GM12878 (cell line): ENCODE measurements at places on chromosomes 4 and X.
A peak's percentile ranks its signal among the peaks of the same experiment; 100 is the strongest.

DNA sequence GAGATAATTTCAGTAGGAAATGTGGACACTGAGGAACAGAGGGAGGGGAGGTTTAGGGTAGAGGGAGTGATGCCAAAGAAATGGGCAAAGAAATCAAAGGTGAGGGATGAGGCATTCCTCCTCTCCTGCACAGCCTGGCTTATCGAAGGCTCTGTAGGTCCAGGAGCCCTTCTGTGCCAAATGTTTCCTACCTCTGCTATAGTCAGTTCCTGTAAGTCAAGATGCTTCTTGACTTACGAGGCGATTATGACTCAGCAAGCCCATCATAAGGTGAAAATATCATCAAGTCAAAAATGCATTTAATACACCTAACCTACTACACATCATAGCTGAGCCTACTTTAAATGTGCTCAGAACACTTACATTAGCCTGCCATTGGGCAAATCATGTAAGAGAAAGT is 60.0 kb upstream of the ARHGAP24 start:
- no peak for DNase-seq

- peak; percentile 72 for DNase-seq
Observed at GRCh38 chr4:186134257-186134656, 29.8 kb downstream of the FAM149A start.

DNA sequence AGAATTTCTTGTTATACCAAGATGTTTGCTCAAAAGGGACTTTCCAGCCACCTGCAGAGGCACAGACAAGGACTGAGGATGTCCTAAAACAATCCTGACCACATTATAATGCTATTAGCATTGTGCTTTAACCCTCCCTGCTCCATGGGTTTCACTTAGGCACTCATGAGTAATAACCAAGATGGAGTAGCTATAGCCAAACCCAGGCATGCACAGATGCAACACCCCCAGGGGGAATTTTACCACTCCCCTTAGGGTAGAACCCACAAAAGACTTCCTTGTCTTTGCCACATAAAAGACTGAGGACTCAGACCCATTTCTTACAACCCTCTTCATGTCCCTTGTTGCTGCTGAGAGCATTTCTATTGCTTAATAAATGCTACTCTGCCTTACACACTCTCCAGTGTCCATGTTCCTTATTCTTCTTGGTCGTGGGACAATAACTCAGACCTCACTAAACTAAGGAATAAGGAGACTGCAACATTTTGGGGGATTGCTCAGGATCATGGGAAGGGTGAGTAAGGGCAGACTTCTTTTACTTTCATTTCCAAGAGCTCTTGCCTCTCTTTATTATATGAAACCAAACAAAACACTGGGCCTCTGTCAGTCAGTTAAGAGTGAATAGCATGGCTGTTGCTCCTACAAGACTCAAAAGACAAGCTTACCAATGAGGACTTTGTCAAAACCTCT is 103.5 kb downstream of the TECRL start:
- DNase-seq: peak; percentile 9

GRCh38 chr4:183342541-183343533 is 20.6 kb upstream of the CLDN24 start:
- DNase-seq: no peak

DNA sequence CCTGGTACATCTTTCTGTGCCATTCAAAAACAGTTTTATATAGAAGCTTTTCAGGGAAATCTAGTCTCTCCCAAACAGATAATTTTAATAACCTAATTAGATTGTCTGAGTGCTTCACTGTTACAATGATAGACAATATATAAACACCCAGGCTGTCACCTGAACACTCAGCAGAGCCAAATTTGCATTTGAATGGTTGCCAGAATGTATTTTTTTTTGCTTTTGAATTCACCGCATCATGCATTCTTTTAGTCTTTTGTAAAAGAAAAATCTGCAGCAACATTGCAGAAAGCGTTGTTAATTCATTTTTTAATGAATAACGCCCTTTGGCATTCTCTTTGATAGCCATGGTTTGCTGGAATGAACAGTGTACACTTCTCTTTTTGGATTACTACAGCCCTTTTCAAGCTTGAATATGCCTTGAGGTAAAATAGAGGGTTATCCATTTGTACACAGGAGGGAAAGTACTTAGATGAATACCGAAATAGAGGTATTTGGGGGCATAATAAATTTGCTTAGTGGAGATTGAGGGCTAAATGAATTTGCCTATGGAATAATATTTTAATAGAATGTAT is 175.0 kb upstream of the EPHA5 start:
- DNase-seq: no peak

GRCh38 chr4:845836-846251 is 19.9 kb upstream of the CPLX1 start:
- DNase-seq: no peak

- DNase-seq: no peak
Observed at GRCh38 chrX:15834053-15834452, 20.6 kb downstream of the AP1S2 start.

DNA sequence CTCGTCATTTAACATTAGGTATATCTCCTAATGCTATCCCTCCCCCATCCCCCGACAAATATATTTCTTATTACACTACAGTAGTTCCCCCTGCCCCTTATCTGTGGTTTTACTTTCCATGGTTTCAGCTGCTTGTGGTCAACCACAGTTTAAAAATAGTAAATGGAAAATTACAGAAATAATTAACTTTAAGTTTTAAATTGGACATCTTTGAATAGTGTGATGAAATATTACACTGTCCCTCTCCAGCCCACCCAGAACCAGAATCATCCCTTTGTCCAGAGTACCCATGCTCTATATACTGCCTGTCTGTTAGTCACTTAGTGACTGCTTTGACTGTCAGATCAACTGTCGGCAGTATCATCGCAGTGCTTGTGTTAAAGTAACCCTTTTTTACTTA is 47.4 kb upstream of the VEGFC start:
- no peak for DNase-seq

DNA sequence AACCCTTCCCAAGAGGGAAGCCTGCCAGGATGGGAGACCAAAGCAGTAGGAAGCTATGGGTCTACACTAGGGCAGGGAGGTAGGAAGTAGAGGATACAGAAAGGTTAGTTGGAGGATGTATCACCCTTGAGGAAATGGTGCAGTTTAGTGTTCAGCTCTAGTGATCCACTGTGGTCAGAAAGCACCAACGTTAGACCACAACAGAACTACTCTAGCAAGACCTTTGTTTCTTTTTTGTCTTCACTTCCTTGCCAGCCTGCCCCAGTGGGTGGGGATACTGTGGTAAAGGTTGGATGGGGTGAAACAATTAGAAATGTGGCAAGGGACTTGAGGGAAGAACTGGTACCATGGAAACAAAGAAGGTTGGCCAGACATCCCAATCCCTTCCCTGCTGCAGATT is 83.3 kb downstream of the DDIT4L start:
- peak; percentile 71 for DNase-seq

- no peak for DNase-seq
Observed at GRCh38 chrX:9658409-9658808, 107.2 kb downstream of the GPR143 start.

DNA sequence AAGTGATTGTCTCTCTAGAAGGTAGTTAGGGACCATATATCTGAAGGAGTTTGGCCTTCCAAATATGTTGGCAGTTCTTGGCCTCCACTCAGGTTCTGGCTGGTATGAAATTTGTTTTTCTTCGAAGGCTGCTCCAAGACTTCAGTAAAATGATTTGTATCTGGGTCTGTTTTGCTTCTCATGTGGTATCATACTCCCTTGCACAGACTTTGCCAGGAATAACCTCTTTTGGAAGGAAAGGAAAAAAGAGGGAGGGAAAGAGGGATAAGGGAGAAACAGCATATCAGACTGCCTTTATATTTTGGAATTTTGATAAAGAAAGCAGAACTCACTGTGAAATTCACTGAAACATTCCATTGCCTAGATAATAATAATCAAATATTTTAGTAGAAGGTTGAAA is 242.1 kb upstream of the HHIP start:
- no peak for DNase-seq

- no peak for DNase-seq
Observed at GRCh38 chr4:82223715-82224114, 150.1 kb downstream of the HNRNPD start.

- DNase-seq: no peak
Observed at GRCh38 chr4:957581-958313, 15.6 kb downstream of the DGKQ start.

- DNase-seq: no peak
Observed at GRCh38 chrX:11403631-11404030, 110.4 kb downstream of the AMELX start.

GRCh38 chrX:48802905-48803200 is 986 bp downstream of the HDAC6 start:
- no peak for DNase-seq

DNA sequence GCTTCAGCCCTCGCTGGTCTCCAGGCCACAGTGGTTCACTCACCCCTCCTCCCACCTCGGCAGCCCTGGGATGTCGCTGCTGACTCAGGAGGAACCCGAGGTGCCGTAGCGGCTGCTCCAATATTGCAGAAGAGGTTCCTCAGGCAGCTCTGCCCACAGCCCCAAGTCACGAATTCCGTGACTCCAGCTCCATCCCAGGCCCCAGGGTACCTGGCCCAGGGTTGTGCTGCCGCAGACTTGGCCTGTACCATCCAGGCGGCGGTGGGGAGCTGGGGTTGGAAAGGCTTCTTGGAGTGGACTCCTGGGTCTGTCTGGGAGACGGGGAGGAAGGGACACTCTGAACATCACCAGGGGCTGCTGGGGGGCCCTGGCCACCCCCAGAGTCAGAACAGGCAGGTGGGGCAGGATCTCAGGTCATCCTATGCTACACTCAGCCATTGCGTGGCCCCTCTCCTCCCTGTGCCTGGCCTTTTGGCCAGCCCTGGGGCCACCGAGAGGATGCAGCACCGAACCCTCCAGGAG is 728 bp upstream of the HGFAC start:
- DNase-seq: no peak

DNA sequence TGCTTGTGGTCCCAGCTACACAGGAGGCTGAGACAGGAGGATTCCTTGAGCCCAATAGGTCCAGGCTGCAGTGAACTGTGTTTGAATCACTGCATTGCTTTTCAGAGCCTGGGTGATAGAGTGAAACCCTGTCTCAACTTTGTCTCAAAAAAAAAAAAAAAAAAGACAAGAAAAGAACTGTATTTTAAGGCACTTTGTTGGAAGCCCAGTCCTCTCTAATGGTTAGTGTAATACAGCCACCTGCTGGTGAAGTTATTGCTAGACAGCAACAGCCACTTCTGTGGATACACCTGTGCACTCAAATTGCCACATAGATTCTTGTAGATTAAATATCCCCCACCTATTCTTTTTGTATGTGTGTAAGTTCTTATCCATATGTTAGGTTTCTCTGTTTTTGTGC is 10.1 kb upstream of the FGG start:
- DNase-seq: no peak

- peak; percentile 21 for DNase-seq
Observed at GRCh38 chr4:168440442-168441264, 39.6 kb downstream of the DDX60L start.

GRCh38 chr4:107689912-107690587 is 30.0 kb downstream of the PAPSS1 start:
- no peak for DNase-seq

- DNase-seq: no peak
Observed at GRCh38 chrX:109775386-109775785, 42.3 kb upstream of the ACSL4 start.

DNA sequence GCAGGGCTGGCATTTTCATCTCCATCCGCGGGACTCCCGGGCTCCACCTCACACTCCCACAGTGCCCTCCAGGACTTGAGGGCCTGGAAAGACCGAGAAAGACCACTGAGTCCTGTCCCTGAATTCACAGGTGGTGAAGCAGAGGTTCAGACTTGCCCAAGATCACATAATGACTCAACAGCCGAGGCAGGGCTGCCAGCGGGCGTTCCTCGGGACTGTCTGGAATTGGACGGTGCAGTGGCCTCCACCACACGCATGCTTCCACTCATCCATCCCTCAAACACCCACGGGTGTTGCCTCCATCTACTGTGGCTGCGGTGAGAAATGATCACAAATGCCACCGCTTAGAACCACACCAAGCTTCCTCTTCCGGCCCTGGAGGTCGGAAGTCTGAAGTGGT is 6.9 kb upstream of the ADRA2C start:
- DNase-seq: no peak

DNA sequence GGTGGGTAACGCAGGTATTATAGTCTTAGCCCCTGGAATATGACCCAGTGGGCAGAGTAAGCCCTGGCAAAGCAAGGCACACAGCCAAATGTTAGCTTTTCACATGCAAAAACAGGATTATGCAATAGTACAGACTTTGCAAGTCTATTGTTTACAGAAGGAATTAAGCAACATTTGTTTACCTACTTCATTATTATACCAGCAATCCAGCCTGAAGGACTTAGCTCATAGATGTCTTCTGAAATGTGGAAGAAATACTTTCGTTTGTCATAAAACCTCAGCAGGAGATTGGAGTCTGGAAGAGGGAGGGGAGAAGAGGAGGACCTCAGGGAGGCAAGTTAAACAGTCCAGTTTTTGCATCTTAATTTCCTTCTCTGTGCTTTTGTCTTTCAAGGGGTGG is 226.7 kb upstream of the CENPE start:
- no peak for DNase-seq

GRCh38 chrX:39883666-39884065 is 214.1 kb downstream of the BCOR start:
- no peak for DNase-seq

DNA sequence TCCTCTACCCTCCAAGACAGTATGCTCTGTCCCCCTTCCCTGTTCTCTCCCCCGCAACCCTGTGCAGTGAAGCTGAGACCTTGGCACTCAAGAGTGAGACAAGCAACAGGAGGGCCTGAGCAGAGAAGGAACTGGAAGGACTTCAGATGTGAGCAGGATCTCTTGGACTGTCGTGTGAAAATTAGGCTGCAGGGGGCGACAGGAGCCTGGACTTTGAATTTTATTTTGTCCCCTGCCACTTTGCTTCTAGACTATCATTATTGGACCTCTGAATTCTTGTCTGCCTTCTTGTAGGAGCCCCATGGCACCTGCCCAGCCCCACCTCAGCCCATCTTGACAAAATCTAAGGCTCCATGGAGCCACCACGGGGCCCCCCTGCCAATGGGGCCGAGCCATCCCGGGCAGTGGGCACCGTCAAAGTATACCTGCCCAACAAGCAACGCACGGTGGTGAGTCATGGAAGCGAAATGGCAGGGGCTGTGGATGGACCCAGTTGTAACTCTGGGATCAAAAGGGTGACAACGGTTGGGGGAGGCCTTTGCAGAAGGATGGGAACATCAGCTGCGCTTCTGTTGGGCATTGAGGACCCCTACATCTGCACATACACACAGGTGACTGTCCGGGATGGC is 1.7 kb downstream of the ARAF start:
- DNase-seq: no peak

GRCh38 chr4:119678761-119679160 is 50.2 kb upstream of the PDE5A start:
- DNase-seq: no peak

- no peak for DNase-seq
Observed at GRCh38 chr4:170087163-170087700, 2.5 kb downstream of the AADAT start.

GRCh38 chr4:119266153-119266552 is 53.6 kb downstream of the USP53 start:
- DNase-seq: no peak

DNA sequence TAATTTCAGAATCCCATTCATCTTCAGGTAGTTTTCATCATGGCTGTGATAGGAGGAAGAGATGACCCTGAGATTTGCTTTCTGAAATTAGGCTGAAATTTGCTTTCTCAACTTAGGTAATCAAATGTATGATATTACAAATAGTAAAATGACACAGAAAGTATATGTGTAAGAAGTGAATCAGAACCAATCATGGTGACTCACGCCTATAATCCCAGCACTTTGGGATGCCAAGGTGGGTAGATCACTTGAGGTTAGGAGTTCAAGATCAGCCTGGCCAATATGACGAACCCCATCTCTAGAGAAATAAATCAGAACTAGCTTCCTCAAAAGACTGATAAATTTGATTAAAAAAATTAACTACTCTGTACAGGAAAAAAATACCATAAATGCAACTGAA is 555.4 kb downstream of the STPG2 start:
- DNase-seq: no peak
